ENCODE measurements at places on chromosomes 3 and 15.

- DNase-seq: no peak
These were observed 209.4 kb upstream of the CD96 start for GRCh38 chr3:111332488-111333080.

DNA sequence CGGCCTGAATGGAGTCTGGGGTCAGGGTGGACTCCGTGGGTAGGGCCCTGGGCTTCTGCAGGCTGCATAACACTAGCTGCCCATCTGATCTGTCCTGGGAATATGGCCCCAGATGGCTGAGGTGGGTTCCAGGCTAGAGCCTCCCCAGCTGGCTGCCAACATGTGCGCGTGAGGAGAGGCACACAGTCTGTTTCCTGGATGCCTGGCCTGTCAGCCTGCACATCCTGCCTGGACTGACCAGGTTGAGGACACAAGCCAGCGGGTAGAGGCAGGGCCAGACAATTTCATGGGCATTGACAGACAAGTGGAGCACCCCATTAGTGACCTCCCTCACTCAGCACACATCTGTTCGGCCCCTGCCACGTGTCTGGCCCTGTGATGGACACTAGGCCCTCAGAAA, 29.8 kb upstream of the RPL29 start:
- DNase-seq: no peak

DNA sequence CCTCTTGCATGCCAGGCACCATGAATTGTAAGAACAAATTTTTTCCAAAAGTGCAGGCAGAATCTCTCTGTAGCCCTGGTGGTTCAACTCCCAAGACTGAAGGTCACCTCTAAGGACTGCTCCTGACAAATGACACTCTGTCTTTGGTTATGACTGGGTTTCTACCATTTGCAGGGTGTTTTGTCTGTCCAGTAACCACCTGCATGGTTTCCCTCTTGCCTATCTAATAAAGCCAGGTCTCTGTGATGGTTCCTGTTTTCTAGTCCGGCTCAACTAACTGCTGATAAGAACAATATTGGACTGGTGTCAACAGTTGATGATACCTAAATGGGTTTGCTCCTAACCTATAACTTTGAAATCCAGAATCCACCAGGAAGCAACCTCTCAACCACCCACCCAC, 43.7 kb downstream of the ATP8B4 start:
- DNase-seq: no peak

DNA sequence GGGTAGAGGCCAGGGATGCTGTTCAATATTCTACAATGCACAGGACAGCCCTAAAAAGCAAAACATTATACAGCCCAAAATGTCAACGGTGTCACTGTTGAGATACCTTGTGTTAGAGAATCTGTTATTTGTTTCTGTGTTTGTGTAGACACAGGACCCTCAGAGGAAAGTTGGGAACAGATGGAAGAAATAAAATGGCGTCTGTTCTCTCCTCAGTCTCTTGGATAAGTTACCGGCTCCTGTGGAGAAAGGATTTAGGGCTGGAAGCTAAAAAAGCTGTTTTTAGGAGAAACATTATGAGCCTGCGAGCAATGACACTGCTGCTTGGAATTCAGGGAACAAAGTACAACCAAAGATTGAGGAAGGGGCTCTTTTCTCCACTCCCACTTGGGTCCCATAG, 688.6 kb upstream of the ZNF385D start:
- DNase-seq: no peak

GRCh38 chr3:142355692-142356091, 92.1 kb downstream of the XRN1 start:
- DNase-seq: no peak

DNA sequence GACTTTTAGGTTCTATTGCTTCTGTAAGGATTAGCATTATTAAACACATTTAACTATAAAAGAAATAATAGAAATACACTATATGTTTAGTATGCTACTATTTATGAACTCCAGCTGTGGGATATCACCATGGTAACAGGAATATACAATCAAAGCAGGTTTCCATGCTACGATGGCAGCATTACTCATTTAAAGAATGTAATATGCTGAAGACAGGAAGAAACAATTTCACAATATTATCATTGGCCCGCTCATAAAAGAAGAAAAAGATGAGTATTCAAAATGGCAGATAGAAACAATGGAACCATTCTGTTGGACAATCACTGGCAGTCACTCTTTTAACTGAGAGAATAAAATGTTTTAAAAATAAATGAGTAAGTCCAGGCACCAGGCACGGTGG, 153.4 kb downstream of the CBLB start:
- peak; percentile 41 for DNase-seq

DNA sequence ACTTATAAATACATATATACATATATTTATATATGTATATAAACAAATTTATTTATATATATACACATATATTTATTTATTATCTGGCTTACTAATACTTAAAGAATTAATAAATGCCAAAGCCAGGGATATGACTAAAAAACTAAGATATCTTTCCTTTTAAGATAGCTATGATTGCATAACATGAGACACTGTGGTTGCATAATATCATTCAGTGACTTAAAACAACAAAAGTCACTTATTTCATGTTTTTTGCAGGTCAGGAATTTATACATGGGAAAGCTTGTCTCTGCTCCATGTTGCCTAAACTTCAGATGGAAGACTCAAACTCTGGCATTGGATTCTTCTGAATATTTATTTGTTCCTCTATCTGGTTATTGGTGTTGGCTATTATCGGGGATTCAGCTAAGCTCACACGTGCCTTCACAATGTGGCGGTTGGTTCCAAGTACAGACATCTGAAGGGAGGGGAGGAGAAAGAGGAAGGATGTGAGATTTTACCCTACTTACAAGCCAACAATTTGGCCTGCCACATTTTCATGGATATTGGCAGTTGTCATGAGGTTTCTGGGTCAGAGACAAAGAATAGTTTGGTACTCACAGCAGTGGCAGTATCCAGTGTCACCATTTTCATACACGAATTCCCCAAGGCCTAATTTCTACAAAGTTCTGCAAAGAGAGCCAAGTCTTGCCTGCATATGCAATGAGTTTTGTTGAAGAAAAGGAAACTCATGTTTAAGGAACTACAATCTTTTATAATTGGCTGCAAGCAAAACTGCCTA, 381.6 kb downstream of the EPHA3 start:
- DNase-seq: no peak

DNA sequence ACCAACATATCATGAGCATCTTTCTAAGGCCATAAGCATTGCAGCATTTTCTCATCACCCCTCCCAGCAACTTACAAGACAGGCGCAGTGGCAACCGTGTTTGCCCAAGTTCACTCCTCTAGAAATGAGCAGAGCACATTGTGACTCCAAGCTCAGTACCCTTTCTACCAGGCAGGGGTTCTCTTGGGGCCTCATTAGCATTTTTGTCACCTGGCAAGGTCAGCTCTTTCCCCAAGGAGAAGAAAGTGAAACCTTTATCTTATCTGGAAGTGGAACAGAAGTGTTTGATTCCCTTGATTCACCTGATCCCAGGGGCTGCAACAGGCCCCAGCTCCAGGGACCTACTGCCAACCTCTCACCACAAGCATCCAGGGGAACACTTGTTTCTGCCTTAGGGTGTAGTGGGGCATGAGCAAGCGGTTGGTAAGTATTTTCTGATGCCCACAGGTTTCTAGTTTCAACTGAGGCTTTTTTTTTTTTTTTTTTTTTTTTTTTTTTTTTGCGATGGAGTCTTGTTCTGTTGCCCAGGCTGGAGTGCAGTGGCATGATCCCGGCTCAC, 44.0 kb upstream of the HERC1 start:
- no peak for DNase-seq

- DNase-seq: no peak
These were observed 364.1 kb downstream of the MFSD1 start for GRCh38 chr3:159165961-159166360.

DNA sequence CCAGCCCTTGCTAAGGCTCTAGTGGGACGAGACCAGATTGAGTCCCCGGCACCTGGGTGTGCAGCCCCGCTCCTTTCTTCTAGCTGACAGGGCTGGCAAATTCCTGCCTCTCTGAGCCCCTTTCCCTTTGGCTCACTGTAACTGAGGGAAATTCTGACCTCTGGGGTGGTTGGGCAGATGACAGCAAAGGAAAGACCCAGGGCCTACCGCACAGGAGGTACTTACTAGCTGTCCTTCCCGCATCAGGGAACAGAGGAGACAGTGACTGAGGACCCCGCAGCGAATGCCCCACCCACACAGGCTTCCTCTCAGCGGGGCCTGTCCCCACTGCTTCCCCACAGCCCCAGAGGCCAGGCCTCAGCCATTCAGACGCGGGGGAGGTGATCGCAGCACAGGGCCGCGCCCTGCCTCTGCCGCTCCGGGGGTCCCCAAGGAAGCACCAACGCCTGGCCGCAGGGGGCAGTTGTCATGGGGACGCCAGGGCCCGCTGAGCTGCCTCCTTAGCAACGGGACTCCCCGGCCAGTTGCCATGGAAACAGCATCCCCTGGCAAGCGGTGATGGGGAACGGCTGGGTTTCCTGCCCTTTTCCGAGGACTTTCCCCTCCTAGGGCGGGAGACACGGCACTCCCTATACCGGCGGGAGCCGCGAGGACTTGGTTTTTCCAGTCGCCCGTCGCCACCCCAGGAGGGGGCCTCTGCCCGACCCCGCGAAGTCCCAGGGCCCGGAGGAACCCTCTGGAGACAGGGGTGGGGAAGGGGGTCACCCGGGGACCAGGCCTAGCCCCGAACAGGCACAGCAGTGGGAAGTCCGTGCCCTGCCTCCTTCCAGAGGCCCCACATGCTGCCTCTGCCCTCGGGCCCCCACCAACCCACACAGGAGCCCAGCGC, 50.1 kb downstream of the HCN4 start:
- no peak for DNase-seq

DNA sequence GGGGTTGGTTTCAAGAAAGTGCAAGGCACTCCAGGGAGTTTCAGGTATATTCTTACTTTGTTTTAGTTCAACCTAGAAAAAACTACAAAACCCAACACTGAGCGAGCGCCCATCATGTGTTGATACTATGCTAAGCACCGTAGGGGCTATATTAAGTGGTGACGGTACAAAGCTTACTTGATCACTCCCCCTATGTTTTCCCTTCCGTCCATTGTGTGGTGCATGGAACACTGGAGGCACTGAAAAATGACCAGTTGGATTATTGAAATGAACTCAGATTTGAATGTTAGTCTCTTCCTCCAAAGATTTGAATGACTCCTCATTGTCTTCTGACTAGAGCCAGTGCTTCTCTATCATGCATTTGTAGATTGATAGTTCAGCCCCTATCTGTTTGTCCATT, 6.6 kb downstream of the MYZAP start:
- DNase-seq: no peak

DNA sequence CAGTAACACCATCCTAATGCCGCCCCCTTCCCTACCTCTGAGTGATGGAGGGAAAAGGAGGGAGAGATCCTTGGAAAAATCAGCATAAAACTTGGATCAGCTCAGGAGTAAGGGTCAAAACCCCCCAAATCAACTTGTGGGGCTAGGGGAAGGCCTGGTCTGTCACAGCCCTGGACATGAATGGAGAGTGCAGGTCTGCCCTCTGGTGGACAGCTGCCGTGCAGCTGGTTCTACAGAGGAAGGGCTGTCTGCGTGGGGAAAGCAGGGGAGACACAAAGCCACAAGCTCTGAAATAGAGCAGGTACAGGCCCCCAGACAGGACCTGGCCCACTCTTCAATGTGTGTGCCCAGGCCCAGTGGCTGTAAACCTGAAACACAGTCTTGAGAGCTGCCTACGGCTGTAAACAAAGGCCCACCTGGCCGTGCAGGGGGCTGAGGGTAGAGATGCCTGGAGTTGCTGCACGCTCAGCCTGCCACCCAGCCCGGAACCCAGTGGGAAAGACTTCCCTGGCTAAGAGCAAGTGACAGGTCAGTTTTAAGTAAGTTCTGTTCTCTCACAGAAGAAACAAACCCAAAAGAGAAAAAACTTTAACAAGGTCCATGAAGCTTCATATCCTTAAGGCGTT, 16.4 kb downstream of the CLK3 start:
- no peak for DNase-seq

DNA sequence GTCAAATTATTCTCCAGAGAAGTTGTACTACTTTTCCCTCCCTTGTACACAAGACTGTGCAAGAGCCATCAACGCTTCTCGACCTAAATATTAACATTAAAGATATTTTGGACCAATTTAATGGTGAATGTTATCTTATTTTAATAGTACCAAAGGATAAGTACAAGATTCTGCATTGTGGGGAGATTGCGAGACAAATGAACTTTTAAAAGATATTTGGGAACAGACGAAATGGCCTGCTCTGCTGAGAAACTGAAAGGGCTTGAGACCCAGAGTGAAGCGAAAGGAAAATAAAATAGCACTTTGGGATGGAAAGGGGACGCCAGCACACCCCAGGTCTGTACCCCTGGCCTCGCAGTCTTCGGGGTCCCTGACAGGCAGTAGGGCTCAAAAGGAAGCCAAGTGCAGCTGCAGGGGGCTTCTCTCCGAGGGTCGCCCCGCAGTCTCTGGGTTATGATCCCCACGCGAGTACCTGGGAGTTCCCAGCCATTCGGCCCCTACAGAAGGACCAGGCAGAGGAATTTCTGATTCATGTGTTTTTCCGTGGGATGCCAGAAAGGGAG, 97.6 kb upstream of the VGLL3 start:
- DNase-seq: peak; percentile 26

- no peak for DNase-seq
These were observed at the start of gene FAM3D for GRCh38 chr3:58666683-58667082. TSS of gene FAM3D (minus strand) at chr3:58666774. CDS start at chr3:58655563, 11,211 bp downstream.

DNA sequence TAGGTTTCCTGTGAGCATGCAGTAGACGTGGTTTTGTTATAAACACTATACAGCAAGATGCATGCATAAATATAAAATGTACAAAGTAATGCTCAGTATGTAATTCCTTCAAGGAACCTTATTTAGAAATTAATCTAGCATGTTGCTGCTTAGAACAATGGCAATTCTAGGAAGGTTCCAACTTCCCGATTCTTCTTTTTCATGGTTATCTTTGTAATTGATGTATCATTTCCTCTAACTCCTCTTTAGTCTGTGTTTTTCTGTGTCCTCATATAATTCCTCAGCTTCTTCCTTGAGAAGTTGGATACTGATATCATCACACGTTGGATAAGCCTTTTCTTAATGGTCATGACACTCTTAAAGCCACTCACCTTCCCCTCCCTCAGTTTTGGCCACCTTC, 3.5 kb downstream of the TSEN2 start:
- DNase-seq: no peak

DNA sequence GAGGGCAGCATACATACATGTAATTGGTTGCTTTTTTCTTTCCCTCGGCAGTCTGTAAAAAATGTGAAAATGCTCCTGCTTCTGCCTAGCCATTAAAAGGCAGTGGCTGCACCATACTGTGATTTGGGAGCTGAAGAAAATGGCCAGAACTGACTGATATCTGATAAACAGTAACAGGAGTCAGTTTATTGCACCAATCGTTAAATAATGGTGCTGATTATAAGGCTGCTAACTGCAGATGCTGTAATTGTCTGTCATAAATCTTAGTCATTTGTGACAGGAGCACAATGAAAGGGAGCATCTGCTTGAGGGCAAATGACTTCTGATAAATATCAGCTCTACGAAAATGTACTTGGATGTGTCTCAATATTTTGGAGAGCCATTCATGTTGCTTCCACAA, 263.1 kb upstream of the DNAJC19 start:
- no peak for DNase-seq

All from muscle of back (tissue), 13 donors.